ENCODE measurements at places on chromosomes 3 and 15.

- no peak for DNase-seq
Observed at GRCh38 chr3:127546970-127547733, 43.4 kb downstream of the TPRA1 start.

GRCh38 chr15:31082771-31083369 lies 18.7 kb downstream of the TRPM1 start:
- no peak for DNase-seq

DNA sequence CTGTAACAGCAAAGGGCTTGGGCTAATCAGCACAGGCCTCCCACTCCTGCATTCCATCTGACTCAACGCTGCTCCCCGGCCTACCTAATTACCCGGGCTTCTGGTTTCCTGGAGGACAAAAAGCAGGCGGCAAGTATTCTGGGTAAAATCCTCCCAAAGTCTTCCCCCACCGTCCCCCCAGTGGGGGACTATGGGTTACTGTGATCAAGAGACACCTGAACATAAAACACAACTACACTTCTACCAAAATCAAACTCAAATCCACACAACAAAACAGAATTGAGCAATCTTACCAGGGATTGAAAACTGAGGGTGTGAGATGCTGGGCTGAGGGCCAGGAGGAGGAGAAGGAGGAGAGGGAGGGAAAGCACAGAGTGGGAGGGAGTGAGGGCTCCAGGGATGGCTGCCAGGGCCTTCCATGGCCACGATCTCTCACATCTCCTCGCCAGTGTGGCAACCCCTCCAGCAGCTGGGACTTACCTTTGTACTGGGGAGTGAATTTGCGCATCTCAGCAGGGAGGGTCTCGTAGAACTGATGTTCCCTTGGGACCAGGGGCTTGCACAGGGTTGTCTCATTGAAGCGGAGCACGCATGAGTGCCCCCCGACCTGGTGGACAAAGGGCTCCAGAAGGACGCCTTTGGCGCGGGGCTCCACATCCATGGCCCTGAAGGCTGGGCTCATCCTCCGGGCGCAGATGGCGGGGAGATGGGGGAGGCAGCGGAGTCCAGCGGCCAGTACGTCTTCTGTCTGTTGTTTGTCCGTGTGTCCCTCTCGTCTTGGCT lies 9.1 kb upstream of the NCKIPSD start:
- DNase-seq = no peak

- peak; percentile 53 for DNase-seq
Observed at GRCh38 chr15:98428253-98428989, 219.9 kb upstream of the IGF1R start.

DNA sequence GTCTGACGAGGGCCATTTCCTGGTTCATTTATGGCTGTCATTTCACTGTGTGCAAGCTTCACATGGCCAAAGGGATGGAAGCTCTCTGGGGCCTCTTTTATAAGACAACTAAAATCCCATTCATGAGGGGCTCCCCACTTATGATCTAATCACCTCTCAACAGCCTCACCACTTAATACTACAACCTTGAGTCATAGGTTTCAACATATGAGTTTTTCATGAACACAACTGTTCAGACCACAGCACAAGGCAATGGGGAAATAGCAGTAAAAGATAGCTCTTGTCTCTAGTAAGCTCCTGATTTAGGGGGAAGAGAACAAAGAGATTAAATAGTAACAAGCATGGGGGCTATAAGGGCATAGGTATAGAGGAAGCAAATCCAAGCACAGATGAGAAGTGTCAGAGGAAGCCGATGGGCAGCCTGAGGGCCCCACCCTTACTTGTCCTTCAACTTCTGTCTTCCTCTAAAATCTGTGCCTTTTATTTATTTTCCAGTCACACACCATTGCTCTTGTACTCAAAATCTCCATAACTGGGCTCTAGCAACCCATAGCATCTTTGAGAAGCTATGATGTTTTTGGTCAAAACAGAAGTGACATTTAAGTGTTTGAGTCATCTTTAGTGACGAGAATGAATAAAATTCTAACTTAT lies 329.1 kb downstream of the UNC13C start:
- DNase-seq = no peak

DNA sequence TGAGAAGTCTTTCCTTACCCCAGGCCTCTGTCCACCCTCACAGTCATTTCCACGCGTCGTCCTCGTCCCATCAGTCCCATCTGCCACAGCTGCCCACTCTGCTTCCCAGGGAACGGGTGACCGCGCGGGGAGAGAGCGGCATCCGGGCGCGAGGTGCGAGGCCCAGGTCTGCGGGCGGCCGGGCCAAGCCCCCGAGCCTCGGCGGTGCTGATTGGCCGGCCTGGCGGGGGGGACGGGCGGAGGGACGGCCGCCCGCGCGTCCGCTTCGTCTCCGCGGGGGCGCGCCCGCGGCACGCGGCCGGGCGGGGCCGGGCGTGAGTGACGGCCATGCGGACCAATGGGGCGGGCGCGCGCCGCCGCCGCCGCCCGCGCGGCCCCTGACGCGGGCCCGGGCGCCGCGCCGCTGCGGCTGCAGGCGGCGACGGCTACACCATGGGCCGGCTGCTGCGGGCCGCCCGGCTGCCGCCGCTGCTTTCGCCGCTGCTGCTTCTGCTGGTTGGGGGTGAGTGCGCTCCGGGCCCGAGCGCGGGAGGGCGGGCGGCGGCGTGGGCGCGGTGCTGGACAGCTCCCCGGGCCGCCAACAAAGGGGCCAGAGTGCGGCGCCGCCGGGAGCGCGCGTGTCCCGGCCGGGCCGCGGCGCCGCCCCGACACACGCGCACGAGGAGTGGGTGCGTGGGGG lies at the start of gene PODXL2:
PODXL2 (plus strand) TSS at position 398 of the 679 bp plus-strand sequence; CDS start at position 433, 35 bp downstream.
- peak; percentile 18 for DNase-seq
